ENCODE measurements at places on chromosomes 2 and 18.

- DNase-seq: no peak
Measured at GRCh38 chr2:223223156-223223555, 171.2 kb downstream of the KCNE4 start.

- no peak for DNase-seq
Measured at GRCh38 chr2:73268366-73268829, 15.9 kb downstream of the FBXO41 start.

GRCh38 chr2:233413559-233414272 lies 59.4 kb downstream of the DGKD start:
- DNase-seq: peak; percentile 85

- no peak for DNase-seq
Measured at GRCh38 chr18:63965716-63966330, 4.1 kb upstream of the SERPINB8 start.

DNA sequence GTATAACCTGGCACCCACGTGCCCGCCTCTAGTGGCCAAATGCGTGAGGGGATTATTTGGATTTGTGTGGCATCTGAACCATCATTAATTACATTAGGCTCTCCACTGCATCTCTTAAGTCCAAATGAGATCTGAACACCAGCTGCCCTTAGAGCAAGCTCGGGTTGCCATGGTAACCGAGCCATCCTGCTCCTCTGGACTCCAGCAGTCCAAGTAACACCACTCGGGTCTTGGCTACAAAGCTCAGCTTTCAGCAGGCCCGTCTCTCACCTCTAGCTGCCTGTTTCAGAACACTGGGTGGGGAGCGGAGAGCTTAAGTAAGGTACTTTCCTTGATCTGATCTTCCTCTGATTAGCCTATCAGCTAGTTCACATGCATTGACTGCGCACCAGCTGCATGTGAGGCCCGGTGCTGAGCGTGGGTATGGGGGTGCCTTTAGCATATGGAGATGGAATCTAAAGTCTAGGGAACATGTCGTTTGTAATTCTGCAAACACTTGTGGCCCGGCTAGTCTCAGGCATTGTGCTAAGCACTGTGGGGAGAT lies 14.1 kb upstream of the CYS1 start:
- DNase-seq: no peak

GRCh38 chr2:204749319-204749718 lies 204.0 kb downstream of the PARD3B start:
- DNase-seq: no peak

- DNase-seq: no peak
Measured at GRCh38 chr2:206886696-206887095, 52.6 kb upstream of the CPO start.

DNA sequence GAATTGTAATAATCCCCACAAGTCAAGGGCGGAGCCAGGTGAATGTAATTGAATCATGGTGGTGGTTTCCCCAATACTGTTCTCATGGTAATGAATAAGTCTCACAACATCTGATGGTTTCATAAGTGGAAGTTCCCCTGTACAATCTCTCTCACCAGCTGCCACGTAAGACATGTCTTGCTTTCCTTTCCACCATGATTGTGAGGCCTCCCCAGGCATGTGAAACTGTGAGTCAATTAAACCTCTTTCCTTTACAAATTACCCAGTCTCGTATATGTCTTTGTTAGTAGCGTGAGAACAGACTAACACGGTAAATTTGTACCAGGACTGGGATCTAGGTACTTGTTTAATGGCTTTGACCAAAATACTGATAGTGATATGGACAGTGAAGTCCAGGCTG lies 744.3 kb upstream of the REG3G start:
- no peak for DNase-seq

GRCh38 chr18:64119916-64120315 lies 29.0 kb downstream of the LINC00305 start:
- DNase-seq: no peak

DNA sequence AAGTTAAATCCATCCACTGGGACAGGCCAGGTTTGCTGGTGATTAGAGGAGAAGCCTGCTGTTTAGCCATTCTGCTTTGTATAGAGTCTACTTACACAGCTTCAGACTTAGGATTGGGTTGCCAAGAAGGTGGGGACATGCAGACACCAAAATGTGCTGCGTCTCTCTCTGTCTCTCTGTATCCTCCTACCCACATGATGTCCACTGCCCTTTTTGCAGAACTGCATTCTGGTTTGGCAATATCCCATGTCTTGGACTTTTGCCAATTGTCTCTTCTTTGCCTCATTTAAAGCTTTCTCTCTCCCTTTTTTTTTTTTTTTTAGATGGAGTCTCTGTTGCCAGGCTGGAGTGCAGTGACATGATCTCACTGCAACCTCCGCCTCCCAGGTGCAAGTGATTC lies 261.1 kb upstream of the FN1 start:
- DNase-seq: no peak

DNA sequence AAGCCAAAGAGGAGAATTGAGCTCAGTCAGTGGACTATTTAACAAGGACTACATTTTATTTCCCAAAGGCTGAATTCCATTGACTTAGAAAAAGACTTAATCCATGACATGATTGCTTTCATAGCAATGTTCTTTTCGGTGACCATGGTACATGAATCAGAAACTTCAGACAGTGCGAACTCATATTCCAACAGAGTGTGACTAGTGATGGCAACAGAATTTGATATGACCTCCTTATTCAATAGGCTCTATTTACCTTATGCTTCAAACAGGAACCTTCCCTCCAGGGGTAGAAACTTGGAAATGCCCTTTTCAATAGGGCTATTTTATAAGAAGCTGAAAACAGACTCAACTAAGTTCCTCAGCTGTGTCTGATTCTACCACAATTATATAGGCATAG lies 191.9 kb downstream of the RND3 start:
- no peak for DNase-seq

DNA sequence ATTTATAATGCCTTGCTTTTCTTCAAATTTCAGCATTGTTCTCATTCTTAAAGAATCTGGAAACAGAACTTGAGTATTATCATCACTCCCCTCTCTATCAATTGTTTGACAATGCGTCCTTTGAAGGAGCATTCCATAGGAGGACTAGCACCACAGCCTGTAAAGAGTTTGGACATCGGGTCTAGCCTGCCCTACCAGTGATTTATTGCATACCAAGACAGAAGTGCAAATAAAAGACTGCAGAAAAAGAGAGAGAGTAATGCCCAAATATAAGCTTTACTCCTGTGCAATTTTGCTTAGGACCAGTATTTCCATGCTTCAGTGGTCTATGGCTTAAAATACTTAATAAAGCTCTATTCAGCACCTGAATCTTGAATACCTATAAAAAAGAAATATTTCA lies 55.4 kb upstream of the MAP2 start:
- no peak for DNase-seq

GRCh38 chr18:23386317-23386716 lies 66.8 kb upstream of the RIOK3 start:
- peak; percentile 26 for DNase-seq

DNA sequence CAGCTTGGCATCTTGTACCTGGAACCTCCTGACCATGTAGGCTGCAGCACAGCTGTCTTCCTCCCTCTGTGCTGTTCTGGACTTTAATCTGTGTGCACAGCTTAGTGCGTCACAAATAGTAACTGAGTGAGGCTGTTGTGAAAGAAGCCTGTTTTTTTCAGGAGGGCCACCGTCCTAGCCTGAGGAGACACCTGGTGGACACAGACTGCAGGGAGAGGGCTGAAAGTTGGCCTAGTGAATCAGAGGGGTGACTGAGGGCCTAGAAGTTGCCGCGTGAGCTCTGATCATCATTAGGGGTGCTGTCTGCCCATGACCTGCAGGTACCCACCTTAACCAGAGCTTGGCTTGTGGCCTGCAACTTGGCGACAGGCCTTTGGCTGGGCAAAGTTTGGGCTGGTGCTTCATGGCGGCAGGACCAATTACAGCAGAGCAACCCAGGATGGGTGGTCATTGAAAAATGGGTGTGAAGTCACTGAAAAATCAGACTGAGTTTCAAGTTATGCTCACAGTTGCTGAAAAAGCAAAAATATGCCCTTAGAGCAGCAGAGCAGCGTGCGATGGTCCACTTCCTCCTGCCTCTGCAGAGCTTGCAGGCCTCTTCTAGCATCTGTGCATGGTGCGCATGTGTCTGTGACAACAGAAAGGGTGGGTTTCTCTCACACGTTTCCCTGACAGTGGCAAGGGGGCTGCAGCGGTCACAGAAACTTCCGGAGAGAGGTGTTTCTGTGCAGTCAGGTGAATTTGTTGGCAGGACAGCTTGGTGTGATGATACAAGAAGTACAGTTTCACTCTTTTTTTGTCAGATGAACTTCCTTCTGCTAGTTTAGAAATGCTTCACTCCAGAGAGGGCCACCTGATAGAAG lies 9.6 kb downstream of the GDF7 start:
- DNase-seq: no peak

- no peak for DNase-seq
Measured at GRCh38 chr2:181311837-181312236, 145.3 kb upstream of the ITGA4 start.

GRCh38 chr2:236993286-236993685 lies 92.4 kb upstream of the COPS8 start:
- no peak for DNase-seq

DNA sequence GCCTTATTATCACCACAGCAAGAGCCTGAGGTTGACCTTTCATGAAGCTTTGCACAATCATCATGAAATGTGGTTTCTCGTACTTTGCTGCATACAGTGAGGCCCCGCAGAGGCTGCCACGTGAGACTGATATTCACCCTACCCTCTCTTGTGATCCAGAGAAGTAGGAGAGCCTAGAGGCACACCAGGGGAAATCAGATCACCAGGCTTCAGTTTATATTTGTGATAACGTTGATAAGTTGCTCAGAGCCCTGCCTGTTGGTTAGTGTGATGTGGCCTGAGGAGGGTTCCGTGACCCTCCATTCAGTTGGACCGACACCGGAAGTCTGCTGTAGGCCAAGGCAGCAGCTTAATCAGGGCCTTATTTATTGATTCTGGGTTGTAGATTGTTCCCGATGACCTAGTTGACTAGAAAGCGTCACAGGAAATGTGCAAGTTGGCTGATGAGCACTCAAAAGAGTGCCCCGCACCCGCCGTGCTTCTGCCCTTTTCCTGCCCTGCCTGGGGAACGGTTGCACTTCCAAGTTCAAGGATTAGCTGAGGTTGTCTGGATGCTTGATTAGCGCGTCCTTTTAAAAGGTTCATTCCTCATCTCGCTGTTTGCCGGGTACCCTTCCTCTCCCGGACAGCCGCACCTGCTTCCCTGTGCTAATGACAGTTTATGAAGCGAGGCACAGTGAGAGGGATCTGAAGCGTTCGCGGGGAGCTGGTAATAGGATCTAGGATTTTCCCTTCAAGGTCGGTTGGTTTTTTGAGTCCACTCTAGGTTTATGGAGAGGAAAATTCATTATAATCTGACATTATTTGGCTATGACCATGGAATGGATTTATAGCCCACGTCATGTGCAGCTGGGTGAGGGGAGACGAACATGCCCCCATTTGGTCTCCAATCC lies 146.4 kb downstream of the SH3RF3 start:
- DNase-seq: peak; percentile 72

DNA sequence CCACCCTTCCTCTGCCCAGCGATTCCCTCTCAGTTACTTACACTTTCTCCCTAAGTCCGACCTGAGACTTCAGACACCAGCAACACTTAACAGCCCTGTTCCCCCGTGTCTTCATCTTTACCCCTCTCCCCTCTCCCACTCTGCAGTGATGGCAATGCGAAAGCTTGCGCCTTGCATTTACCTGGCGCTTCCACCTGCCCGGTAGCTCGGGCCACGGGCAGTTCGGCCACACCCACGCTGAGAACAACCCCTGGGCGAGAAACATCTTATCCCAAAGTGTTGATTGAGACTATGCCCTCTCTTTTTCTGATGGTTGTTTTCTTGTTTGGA lies 558 bp downstream of the DNAJC10 start:
- DNase-seq: no peak

DNA sequence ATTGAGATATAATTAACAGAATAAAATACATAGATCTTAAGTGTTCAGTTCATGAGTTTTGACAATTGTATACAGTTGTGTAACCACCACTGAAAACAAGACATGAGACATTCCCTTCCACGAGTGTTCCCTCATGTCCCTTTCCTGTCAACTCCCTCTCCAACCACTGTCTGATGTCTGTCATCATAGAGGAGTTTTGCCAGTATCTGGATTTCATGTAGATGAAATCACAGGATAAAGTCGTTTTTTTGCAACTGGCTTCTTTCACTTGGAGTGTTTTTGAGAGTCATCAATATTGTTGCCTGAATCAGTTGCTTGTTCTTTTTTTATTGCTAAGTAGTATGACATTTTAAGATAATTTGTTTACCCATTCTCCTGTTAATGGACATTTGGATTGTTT lies 52.7 kb downstream of the RBMS1 start:
- no peak for DNase-seq

Measured in kidney capillary endothelial cell (primary cell).